ENCODE measurements at places on chromosomes 4 and X. TPM values are rescaled to one million over a fixed set of nuclear protein-coding genes. Genes with fewer than 3 reads are reported as not detected.

F11 gene
- total RNA-seq, result not detected

ZNF595 gene
- total RNA-seq, result 8.4 TPM

IL21 gene
- total RNA-seq, result not detected

RGN gene
- total RNA-seq, result 7.3 TPM

OTC gene
- total RNA-seq, result not detected

RHOXF2B gene
- not detected for total RNA-seq

AVPR2 gene
- not detected for total RNA-seq

ADGRA3 gene
- 9.8 TPM for total RNA-seq

ABLIM2 gene
- total RNA-seq, result 4.2 TPM

EPHA5 gene
- total RNA-seq, result 0.53 TPM

TEX13B gene
- total RNA-seq, result not detected

POLA1 gene
- 16.1 TPM for total RNA-seq

NRK gene
- 1.2 TPM for total RNA-seq

TLR6 gene
- total RNA-seq, result 1.4 TPM

NAA11 gene
- total RNA-seq, result 0.06 TPM

ARMCX4 gene
- total RNA-seq, result 3.7 TPM
